Right renal cortex interstitium (tissue), 3 donors: ENCODE measurements at places on chromosomes 5 and 9.

GRCh38 chr5:88553986-88554385, 285.3 kb upstream of the TMEM161B start:
- DNase-seq, result no peak

GRCh38 chr5:200985-201384, 9.7 kb downstream of the LRRC14B start:
- DNase-seq, result no peak

GRCh38 chr9:85216601-85217000, 525.2 kb downstream of the AGTPBP1 start:
- DNase-seq, result no peak

GRCh38 chr5:150671509-150672236, 10.6 kb downstream of the MYOZ3 start:
- no peak for DNase-seq

DNA sequence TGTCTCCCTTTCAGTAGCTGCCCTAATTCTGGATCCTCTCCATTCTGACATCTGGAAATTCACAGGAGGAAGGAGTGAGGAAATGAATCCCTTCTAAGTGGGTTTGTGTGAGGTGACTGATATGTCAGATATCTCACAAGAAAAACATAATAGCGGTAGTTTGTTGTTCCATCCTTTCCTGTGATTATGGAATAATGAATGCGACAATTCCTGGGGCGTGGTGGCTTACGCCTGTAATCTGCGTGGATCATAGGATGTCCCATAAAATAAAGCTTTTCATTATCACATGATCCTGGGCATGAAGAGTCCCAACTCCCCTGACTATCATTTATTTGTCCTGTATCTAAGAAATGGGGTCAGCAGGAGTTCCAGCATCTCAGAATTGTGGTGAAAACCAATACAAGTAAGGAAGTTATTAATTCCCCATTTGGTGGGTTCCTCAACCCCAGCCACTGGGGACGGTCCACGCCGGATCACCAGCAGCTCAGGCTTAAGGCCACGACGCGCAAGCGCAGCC, 375 bp upstream of the C5orf24 start:
- no peak for DNase-seq

- DNase-seq, result no peak
Measured at GRCh38 chr9:113587471-113588031, 124.0 kb downstream of the RGS3 start.

DNA sequence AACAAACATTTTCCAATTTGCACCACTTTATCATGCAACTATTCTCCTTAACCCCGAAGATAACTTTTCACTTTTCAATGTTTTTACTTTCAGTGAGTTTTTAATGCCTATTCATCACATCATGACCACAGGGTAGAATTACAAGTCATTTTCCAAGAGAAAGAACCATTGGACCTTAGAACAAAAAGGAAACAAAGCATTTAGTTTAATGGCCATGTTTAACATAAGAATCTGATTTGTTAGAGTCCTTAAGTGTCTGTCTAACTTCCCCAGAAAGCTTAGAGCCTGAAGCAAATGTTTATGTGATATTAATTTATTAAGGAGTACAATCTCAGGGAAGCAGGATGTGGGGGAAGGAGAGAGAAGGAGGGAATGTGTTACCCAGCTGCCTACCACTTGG, 325.8 kb upstream of the RIOK2 start:
- no peak for DNase-seq

DNA sequence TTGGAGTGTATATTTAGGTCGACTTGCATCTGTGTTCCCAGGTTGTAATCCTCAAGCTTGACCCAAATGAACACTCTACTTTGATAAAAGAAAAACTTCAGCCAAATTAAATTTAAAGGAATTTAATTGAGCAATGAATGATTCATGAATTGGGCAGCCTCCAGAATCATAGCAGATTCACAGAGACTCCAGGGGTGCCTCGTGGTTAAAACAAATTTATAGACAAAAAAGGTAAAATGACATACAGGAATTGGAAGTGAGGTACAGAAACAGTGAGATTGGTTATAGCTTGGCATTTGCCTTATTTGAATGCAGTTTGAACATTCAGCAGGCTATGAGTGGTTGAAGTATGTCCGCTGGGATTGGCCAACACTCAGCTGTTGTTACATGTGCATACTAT, 21.6 kb upstream of the SPATA31D4 start:
- no peak for DNase-seq

GRCh38 chr9:114004221-114004716, 73.8 kb downstream of the AMBP start:
- no peak for DNase-seq

DNA sequence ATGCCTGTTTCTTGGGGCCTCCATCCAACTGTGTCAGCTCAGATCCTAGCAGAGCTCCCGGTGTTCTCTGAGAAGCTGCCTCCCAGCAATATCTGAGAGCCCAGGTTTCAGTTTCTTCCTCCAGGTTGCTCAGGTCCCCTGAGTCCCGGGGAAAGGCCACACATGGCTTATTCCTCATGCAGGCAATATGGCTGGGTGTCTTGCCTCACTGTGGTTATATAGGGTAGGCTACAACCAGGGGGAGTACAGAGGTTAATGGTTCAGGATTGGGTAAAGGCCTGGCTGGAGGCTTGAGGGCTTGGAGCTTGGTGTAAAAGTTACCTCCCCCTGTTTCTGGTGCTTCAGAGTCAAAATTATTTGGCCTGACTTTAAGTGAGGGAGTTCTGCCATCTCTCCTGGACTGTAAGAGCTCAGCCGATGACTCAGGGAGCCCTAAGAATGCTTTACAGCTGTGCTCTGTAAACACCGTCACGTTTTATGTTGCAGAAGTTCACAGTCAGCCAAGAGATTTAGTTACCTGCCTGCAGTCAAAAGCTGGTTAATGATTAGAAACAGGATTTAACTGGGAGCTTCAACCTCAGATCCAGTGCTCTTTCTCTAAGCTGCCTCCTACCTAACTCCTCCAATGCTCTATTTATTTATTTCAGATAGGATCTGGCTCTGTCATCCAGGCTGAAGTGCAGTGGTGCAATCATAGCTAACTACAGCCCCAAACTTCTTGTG, 24.3 kb upstream of the UBAP2 start:
- DNase-seq, result peak; percentile 58

- DNase-seq, result no peak
Measured at GRCh38 chr9:127915325-127915752, 1.5 kb downstream of the ST6GALNAC4 start.

GRCh38 chr9:123389070-123389469, 33.1 kb downstream of the CRB2 start:
- no peak for DNase-seq

GRCh38 chr5:73231246-73231778, 58.3 kb downstream of the TMEM174 start:
- no peak for DNase-seq

GRCh38 chr5:125410537-125411070, 664.2 kb upstream of the ZNF608 start:
- peak; percentile 19 for DNase-seq

DNA sequence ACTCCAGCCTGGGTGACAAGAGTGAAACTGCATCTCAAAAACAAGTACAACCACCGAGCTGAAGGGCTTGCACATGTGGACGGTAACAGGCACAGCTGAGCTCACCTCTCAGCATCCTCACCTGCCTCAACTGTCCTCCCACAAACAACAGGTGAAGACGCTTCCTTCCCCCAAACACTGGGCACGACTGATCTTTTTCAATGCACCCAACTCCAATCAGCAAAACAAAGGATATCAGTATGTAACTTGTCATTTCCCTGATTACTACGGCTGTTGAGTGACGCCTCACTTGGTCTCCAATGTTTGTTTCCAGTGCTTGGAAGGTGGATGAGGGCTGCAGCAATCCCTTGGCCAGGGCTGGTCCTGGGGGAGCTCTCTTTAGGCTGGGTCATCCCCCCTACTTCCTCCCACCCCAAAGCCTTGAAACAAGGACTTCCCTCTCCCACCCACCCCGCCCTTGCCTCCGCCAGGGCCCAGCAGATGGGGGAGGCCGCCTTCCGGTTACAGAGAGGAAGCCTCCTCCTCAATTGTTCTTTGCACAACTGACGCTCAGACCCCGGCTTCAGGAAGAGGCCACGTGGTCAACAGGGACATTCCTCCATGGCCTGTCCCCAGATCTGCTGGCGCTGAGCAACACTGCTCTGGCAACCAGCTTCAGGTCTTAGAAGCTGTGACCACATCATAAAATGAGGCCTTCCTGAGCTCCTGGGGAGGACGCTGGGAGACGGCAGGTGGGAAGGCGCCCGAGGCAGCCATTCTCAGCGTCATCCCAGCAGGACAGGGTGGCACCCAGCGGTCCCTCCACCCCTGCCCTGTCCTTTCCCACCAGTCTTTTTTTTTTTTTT, 5.9 kb downstream of the FAM78A start:
- DNase-seq, result no peak

- DNase-seq, result no peak
Measured at GRCh38 chr5:170070556-170071412, 34.9 kb upstream of the FOXI1 start.

- no peak for DNase-seq
Measured at GRCh38 chr5:172800088-172800551, 29.1 kb upstream of the DUSP1 start.

GRCh38 chr5:143987751-143988560, 176.0 kb downstream of the HMHB1 start:
- DNase-seq, result no peak

- DNase-seq, result no peak
Measured at GRCh38 chr9:4883326-4883873, 90.7 kb downstream of the RCL1 start.

- no peak for DNase-seq
Measured at GRCh38 chr5:170617533-170618490, 114.0 kb downstream of the KCNIP1 start.

- no peak for DNase-seq
Measured at GRCh38 chr5:9126490-9126889, 419.4 kb downstream of the SEMA5A start.

GRCh38 chr5:140554454-140554853, 2.8 kb downstream of the SRA1 start:
- DNase-seq, result no peak

- DNase-seq, result no peak
Measured at GRCh38 chr9:37511016-37512010, 25.6 kb downstream of the POLR1E start.

DNA sequence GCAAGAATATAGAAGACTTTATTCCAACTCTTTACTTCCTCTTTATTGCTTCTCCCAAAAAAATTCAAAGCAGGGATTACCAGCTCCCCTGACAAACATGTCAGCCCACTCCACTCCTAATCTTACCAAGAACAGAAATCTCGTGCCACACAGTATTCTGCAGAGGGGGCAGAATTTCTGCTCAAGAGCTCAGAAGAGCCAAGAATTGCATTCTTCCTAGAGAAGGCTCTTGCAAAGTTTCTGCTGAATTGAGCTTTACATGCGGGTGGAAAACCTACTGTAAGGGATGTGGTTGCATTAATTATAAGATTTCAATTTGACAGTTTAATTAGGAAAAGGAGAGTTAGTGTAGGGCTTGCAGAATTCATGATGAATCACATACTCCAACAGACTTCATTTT, 428.5 kb downstream of the CETN3 start:
- DNase-seq, result no peak

DNA sequence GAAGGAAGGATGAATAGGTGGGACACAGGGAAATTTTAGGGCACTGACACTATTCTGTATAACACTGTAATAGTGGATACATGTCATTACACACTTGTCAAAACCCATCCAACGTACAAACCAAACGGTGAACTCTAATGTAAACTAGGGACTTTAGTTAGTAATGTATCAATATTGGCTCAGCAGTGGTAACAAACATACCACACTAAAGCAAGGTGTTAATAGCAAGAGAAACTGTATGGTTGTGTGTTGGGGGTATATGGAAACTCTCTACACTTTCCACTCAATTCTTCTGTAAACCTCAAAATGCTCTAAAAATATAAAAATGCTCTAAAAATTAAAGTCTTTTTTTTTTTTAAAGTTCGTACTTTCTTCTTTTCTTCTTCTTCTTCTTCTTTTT, 293.1 kb upstream of the PANK3 start:
- no peak for DNase-seq

GRCh38 chr5:5456858-5457257, 34.4 kb downstream of the ICE1 start:
- DNase-seq, result no peak

DNA sequence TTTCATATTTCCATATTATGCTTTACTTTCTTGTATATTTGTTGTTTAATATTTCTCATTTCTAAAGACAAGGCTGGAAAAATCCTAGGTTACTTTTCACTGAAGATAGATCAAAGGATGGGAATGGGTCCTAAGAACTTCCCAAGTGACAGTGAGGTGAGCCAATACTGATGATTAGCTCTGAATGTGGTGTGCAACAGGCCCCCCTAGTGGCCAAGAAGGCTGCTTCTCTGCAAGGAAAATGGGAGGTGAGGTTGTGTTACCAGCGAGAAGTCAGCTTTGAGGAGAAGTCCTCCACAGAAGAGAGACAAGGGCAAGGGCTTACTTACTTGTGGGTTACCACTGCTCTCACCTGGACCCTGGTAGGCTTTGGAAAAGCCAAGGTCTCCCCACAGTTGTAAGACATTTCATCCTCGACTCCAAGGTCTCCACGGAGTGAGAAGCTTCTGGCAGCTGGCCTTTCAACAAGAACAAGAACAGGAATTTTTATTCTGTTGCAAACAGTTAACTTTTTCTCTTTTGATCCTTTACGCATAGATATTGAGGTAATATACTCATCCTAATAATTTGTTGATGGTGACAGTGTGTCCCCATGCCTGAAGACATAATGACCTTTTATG, 69.9 kb downstream of the MAMDC2 start:
- no peak for DNase-seq

- no peak for DNase-seq
Measured at GRCh38 chr9:70105147-70105546, 61.5 kb downstream of the MAMDC2 start.

DNA sequence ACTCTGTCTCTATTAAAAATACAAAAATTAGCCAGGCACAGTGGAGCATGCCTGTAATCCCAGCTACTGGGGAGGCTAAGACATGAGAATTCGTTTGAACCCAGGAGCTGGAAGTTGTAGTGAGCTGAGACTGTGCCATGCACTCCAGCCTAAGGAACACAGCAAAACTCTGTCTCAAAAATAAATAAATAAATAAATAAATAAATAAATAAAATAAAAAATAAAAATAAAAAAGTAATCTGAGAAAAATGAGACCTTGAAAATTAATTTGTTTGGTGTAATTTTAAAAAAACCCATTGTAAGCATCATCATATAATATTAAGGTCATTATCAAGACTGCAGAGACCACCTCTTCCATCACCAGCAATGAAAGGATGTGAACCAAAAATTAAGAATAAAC, 997.1 kb downstream of the CDH18 start:
- no peak for DNase-seq

GRCh38 chr9:90446200-90446948, 196.2 kb downstream of the DIRAS2 start:
- DNase-seq, result no peak

GRCh38 chr5:11507156-11507910, 396.9 kb downstream of the CTNND2 start:
- no peak for DNase-seq
